ENCODE measurements at places on chromosomes 5 and 9.

DNA sequence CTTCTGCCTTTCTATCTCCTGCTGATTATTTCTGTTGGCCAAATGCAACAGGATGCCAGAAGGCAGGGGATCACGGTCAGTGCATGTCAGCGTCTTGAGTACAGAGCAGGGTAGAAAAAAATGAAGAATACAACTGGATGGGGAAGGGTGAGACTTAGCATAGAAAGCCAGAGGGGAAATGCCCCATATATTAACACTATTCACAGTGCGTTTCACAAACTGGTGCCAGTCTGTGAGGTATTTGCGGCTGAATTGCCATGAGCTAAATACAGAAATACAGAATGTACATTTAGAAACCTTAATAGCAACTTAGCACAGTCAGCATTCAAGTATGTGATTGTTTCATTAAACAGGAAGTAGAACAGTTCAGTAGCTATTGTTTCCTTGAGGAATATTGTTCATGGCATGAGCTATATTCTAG lies 31.0 kb upstream of the SLC1A3 start:
- no peak for DNase-seq

DNA sequence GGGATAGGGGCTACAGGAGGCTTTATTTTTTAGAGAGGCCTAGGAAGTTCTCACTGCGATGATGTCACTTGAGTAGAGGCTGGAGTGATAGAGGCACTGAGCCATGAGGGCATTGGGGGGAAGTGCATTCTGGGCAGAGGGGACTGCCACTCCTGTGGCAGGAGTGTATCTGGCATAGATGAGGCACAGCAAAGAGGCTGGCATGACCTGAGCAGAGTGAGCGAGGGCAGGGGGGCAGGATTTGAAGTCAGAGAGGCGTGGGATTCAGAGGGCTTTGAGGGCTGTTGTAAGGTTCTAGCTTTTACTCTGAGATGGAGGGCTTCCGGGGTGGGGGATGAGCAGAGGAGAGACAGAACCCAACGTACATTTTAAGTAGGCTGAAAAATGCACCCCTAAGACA lies 91.9 kb upstream of the SH3PXD2B start:
- no peak for DNase-seq

- no peak for DNase-seq
These were observed 72.6 kb downstream of the SMARCA2 start for GRCh38 chr9:2087500-2088313.

DNA sequence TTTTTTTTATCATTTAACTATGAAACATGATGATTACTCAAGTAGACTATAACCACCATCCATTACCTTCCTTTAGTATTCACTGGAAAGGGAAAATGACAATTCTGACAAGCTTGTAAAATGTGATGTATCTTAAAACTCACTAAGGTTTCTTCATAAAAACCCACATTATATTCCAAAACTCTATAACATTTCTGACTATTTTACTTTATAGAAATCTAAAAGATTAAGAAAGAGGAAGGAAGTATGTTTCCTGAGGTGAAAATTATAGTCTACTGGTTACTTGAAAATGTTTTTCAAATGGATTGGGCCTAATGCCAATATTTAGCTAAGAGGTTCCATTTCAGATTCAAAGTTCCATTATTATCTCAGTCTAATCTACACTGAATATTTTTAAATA lies 1982.2 kb upstream of the C9orf72 start:
- no peak for DNase-seq

DNA sequence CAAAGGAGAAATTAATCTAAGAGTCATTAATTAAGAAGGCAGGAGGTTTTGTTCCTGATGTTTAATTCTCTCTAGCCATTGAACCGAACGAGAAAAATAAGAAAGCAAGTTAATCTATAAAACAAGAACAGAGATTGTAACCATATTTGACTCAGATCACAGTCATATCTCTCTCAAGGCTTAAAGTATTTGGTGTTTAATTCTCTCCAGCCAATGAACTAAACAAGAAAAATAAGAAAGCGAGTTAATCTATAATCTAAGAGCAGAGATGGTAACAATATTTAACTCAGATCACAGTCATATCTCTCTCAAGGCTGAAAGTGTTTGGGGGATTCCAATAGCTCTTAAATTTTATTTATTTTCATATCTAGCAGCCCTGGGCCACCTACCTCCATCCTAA lies 74.4 kb upstream of the SHISAL2B start:
- no peak for DNase-seq

DNA sequence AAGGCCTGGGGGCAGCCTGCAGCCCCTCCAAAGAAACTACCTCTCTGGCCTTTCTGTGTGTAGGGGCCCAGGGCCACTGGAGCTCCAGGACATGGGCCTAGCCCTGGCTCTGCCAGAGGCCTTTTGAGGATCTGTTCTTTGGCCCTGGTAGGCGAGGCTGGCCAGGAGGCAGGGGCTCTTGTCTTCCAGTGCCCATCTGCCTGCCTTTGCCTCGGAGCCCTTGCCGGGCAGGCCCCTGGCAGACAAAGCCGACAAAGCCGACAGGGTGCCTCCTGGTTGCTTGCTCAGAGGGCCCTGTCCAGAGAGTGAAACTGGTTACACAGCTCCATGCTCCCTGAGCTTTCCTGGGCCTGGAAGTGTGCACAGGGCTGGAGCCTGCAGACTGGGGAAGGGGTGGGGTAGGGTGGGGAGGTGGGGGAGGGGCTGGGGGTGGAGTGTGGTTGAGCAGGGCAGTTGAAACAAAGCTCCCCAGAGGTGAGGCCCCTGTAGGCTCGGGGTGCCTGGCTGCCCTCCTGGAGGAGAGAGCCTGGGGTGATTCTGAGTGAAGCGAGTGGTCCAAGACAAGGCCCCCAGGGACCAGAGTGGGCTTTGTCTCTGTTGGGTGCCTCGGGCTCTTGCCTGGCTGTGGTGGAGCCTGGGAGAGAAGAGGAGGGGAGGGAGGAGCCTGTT lies 29.3 kb downstream of the PTPA start:
- peak; percentile 52 for DNase-seq

GRCh38 chr9:95193067-95193466 lies 124.4 kb downstream of the FANCC start:
- DNase-seq = no peak

DNA sequence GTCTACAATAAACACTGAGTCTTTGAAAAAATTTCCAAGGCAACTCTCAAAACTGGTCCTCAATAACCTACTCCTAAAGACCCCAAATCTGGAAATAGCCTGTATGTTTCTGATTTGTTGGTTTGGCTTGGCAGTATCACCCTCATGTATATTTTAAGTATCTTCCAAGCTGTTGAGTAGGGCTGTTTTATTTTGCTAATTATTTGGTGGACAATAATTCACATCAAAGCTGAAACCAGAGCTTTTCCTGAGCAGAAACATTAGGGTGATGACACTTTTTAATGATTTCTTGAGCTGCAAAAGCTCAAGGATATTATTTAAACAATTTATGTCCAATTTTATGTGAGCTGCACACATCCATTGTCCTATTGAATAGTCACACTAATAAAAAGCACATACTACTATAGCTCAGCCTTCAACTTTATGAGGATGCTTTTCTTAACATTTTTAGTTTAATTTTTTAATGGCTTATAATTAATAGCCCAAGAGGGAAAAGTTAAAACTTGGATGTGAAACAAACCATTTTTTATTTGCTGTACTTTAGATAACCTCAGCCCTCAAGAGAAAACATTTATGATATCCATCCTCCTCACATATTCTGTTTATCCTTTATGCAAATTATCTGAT lies 393.1 kb downstream of the TAF11L14 start:
- DNase-seq = no peak

DNA sequence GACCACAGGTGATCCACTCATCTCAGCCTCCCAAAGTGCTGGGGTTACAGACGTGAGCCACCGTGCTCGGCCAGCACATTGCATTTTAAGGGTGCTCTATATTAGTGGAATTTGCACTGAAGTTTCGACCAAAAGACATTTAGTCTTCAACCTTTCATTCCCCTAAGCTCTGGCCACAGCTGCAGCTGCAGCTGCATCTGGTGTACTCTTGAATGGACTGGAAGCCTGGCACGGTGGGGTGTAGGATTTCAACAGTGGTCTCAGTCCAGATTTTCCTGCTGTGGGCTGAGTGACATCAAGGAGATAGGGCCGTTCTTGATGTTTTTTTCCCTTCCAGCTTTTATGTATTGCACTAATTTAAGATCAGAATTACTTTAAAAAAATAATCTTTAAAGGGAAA lies 255.2 kb downstream of the PDZD2 start:
- peak; percentile 31 for DNase-seq

GRCh38 chr5:139105621-139106071 lies 92.5 kb downstream of the SIL1 start:
- peak; percentile 22 for DNase-seq

- DNase-seq = no peak
These were observed 186.0 kb upstream of the ADRA1B start for GRCh38 chr5:159730285-159730684.

DNA sequence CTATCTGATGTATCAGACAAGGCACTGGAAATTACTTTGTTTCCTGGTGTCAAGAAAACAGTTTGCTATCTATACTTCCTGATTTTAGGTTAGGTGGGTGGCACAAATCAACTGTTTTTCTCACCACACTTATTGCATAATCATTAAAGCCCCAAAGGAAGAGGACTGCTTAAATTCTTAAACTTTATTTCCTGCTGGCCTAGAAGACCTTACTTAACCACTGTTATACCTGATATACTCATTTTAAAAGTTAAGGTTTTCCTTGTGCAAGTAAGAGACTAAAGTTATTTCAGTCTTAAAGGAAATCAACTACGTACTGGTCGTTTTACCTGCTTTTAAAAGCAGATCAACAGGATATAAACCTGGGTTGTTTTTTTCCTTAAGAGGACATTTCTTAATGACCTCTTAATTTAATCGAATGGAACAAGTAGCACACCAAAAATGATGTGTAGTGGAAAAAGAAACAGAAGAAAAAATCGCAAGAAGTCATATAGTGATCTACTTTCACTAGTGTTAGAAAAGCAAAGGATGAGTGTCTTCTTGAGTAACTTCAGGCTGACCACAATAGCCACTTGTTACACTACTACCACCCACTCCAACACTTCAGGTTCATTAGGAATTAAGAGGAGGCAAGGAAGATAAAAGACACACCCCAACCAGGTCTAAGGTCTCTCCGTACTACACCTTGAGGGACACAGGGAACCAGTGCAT lies 974 bp downstream of the CLINT1 start:
- DNase-seq = no peak

DNA sequence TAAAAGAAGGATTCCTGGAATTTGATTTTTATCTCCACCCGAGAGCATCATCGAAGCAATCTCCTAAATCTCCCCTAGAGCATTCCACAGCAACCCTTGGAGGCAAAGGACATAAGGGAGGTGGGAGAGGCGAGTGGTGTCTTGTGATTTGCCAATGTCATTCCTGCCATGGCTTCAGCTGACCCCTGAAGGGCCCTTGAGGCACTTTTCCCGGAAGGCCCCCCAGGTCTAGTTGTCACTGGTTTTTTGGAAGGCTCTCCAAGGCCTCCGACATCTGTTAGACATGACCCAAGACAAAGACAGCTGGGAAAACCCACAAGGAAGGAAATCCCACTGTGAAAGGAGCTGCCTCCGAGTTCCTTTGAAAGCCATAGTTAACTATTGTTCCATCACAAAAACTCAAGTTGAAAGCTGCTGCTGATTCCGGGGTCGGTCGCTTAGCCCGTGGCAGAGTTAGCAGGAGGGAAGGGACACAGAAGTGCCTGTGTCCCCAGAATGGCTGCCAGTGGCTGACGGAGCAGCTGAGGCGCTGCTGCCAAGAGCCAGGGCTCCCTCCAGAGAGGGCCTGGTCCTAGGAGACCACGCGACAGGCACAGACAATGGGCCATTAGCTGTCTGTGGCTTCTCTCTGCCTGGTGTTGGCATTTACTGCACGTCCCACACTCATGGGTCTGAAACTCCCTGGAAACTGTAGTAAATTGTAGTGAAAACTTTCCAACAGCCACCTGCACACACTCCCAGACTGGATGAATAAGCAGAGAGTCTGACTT lies 24.4 kb upstream of the TRIO start:
- DNase-seq = no peak

DNA sequence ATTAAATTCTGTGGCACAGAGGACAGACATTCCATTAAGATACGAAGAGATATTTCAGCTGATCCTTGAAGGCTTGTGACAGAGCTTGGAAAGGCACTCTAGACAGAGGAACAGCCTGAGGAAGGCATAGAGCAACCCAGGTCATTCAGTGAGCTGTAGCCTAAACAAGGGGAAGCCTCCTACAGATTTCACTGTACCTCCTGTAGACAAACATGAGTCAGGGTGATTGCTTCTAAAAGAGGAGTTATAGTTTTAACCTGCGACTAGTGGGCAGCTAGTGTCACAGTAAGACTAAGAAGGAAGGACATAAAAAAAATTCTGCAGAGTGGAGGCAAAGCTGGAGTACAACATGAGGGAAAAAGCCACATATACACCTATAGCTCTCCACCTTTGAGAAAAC lies 43.5 kb upstream of the ANKDD1B start:
- DNase-seq = no peak

DNA sequence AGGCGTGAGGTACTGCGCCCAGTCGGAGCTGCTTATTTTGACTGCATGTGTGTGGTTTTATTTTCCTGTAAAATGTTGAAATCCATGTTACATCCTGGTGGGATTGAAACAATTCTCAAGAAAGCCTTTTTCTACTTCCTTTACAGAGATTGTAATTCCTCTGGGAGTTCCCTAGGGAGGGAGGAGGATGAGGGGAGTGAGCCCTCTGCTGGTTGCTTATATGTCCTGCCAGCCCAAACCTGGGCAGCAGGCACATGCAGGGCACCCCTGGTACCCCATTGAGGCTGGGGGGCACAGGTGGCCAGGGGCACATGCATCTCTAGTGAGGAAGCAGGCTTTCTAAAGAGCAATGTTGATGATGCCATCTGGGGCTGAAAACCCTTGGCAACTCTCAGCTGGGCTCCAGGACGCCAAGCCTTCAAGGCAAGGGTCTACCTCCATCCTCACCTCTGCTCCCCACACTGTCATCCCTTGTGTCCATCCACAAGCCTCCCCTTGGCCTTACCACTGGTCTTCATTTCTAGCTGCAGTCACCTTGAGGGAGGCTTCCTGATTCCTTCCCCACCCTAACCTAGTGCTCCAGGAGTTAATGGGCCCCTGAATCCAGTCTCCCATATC lies 84.7 kb upstream of the TNFSF8 start:
- DNase-seq = no peak

DNA sequence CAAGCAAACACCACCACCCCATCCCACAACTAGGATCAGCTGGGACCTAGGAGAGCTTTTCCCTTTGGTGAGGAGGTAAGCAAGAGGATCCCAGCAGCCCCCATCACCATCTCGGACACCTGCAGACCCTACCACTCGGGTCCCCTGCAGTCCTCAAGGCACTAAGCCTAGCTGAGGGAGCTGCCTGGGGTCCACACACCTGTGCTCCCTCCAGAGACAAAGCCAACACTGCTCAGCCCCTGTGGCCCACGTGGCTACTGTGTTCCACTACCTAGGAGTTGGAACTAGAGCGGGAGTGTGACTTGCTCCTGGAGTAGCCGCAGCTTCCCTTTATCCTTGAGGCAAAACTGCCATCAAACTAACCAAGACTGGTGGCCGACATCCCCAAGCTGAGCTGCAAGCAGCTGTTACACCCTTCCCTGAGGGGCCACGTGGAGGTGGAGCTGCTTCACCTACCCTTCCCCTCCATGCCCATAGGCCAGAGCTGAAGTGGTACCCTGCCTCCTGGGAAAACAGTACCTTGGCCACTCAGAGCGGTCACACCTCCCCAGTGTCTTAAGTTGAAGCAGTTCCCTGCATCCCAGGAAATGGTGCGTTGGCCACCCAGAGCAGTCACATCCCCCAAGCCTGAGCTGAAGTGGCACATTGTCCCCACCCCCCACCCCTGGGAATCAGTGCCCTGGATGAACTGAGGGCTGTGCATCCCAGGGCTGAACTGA lies 205.5 kb downstream of the CACNA1B start:
- no peak for DNase-seq

- no peak for DNase-seq
These were observed 338.9 kb upstream of the KLF9 start for GRCh38 chr9:70753311-70753710.

GRCh38 chr9:106689089-106689488 lies 173.9 kb upstream of the ZNF462 start:
- DNase-seq = no peak

All from hindlimb muscle (tissue), 1 donor.